ENCODE measurements at places on chromosomes 16 and 17. TPM values are rescaled to one million over a fixed set of nuclear protein-coding genes. Genes with fewer than 3 reads are reported as not detected.

CDH8 gene
- 1.8 TPM for total RNA-seq

KRTAP1-1 gene
- total RNA-seq = not detected

MFSD6L gene
- 0.61 TPM for total RNA-seq

MPP3 gene
- total RNA-seq = 84.6 TPM

WNT9B gene
- total RNA-seq = 0.26 TPM

IKZF3 gene
- total RNA-seq = 6.7 TPM

- no peaks in the 10 kb centered on the region for H3K36me3 ChIP-seq
- no peaks in the 10 kb centered on the region for H3K4me1 ChIP-seq
- no peak for DNase-seq
- H3K27me3 ChIP-seq = no peaks in the 10 kb centered on the region
Measured at GRCh38 chr17:79581324-79581932, 29.4 kb downstream of the RBFOX3 start.

DNA sequence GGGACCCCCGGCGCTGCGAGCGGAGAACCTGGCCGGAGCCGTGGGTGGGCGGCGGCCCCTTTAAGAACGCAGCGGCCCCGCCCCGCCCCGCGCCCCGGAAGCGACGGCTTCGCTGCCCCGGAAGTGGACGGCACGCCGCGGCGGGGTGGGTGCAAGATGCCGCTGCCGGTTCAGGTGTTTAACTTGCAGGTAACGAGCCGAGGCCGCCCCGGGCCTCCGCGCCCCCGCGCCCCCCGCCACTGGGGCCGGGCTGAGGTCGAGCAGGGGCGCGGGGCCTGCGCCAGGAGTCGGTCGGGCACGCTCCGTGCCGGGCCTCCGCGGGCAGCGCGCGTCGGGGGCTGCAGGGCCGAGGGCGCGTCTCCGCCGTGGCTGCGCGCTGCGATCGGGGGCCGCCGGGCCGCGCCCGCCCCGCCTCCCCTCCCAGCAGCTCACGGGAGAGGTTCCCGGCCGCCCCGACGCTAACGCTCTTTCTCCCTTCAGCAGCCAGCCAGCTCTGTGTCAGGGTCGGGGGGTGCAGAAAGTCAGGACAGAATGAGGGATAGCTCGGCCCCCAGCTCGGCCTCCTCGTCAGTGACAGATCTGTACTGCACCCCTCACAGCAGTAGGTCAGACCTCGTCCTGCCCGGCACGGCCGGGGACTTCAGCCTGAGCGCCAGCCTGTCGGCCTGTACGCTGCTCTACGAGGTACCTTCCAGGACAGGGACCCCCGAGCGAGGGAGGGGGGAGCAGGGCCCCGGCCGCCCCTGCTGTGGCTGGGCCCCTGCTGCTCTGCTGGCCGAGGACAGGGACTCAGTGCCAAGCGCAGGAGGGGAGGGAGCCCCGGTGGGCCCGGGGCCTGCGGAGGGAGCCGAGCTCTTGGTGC lies at the start of the genes GPS1 and RFNG:
Gene GPS1 (plus strand): TSS at position 123 of the 862 bp plus-strand sequence. CDS start 34 bp downstream, at position 157.
Gene RFNG (minus strand): TSS at position 36 of the 862 bp plus-strand sequence. CDS start 45 bp downstream, outside the sequence.
- peak within 1 kb of the TSS; percentile 64 for H3K27ac ChIP-seq
- H3K4me1 ChIP-seq = peaks cover 20% of the 10 kb centered on the region
- peak within 1 kb of the TSS; percentile 99 for H3K4me3 ChIP-seq
- peak; percentile 98 for DNase-seq
- no peaks in the 10 kb centered on the region for H3K27me3 ChIP-seq

DNA sequence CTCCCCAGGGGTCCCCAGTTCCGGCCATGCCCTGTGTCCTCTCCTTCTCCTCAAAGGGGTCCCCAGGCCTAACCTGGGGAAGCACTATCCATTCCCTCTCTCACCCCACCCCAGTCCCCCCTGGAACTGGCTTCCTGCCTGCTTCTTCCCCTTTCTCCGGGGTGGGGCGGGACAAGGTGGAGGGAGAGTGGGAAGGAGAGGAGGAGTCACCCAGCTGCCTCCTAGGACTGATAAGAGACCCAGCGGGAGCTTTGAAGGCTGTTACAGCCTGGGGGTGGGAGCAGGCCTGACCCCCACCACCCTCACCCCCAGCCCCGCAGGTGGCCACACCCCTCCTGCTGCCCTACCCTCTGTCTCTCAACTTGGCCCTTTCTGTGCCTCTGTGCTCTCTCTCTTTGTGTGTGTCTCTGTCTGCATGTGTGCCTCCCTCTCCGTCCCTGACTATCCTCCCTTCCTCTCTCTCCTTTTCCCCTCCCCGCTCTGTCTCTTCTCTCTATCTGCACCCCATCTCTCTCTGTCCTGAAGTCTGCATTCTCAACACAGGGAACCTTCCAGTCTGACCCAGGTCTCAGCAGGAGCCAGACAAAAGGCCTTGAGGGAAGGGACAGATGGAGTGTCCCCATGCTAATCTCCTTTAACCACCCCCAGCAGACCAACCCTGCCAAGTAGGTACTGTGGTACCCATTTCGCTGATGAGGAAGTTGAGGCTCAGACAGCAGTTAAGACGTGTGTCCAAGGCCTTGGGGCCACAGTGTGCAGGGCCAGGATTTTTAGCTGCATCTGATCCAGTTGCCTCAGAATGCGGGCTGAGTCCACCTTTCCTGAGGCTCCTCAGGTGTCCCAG lies 66.1 kb downstream of the RAB11FIP4 start:
- H3K4me3 ChIP-seq = no peak overlapping the region
- no peak for DNase-seq
- H3K36me3 ChIP-seq = no peaks in the 10 kb centered on the region
- no peak overlapping the region for H3K27ac ChIP-seq

DNA sequence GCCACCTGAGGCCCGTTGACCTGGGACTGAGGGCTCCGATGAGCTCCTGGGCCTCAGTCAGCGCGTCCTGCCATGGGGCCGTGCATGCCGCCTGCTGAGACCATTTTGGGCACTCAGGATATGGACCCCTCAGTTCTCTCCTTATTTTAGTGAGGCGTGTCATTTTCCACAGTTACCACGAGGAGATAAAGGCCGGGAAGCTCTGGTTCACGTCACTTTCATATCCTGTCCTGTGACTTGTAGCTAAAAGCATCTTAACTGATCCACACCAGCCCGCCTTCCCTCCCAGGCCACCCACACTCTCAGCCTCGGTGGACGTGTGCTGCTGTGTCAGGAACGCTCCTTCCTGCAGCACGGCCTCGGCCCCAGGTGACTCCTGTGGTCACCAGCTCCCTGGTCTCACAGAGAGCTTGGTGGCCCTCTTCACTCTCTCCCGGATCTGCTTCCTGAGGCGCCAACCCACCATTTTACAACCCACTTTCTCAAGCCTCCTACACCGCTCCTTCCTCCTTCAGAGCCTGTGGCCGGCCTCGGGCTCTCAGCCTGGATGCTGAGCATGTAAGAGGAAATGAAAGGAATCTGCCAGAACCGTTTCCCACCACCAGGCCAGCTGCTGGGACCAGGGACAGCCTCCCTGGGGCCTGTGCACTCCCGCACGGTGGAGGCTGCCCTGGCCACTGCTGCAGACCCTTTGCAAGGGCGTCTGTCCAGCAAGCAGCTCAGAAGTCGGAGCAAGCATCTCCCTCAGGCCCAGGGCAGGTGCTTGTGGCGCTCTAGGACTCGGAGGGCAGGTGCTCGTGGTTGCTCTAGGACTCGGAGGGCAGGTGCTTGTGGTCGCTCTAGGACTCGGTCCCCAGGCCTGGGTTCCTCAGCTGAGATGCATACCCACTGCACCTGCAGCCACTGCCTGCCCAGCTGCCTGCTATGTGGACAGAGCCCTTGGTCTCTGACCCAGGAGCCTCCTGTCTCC lies 23.9 kb upstream of the FASN start:
- peaks cover 19% of the 10 kb centered on the region for H3K4me1 ChIP-seq
- H3K4me3 ChIP-seq = no peak overlapping the region
- no peak for DNase-seq
- H3K27me3 ChIP-seq = no peaks in the 10 kb centered on the region

- H3K27me3 ChIP-seq = no peaks in the 10 kb centered on the region
- DNase-seq = no peak
- H3K36me3 ChIP-seq = no peaks in the 10 kb centered on the region
- peaks cover 5% of the 10 kb centered on the region for H3K4me1 ChIP-seq
- no peak overlapping the region for H3K27ac ChIP-seq
- no peak overlapping the region for H3K4me3 ChIP-seq
Measured at GRCh38 chr16:27152801-27153200, 50.5 kb upstream of the KDM8 start.

Measured in upper lobe of left lung (tissue), 6 donors.